ENCODE measurements at places on chromosomes 5 and 9.

GRCh38 chr5:97266576-97266975, 83.5 kb upstream of the RIOK2 start:
- DNase-seq, result no peak

DNA sequence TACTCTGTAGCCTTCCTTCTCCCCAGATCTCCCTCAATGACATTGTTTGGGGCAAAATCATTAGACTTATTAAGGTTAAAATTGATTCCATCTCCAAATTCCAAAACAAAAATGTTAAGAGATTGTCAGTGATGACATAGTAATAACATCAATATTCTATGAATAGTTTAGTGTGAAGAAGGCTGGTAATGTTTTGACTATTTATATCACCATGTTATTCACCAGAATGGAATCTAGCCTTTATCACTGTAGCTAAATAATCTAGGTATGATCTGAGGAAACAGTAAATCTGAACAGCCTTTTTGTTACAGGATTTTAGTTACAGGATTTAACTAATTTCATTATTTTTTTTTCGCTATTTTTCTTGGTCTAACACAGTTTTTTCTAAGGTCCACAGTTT, 929 bp upstream of the PLPP6 start:
- DNase-seq, result no peak

DNA sequence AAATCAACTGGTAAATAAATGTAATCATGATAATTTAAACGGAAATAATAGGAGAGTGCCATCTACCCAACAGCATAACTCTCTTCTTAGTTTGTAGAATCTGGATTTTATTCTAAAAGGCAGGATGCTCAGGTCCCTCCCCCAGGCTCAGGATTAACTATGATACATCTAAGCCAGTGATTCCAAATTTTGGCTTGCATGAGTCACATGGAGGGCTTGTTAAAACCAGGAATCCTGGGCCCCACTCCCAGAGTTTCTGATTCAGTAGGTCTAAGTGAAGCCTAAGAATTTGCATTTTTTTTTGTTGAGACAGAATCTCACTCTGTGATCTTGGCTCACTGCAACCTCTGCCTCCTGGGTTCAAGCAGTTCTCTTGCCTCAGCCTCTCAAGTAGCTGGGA, 62.3 kb upstream of the ZFR start:
- DNase-seq, result no peak

GRCh38 chr5:168153263-168153875, 138.1 kb upstream of the WWC1 start:
- no peak for DNase-seq

- no peak for DNase-seq
These were observed 31.9 kb downstream of the ANKRD33B start for GRCh38 chr5:10595672-10596309.

Data from NCI-H748 treated with DMSO at 0.1 percent for 48 hours (cell line).